ENCODE measurements at places on chromosomes 5 and 9.

GRCh38 chr9:37437621-37438020 lies 15.1 kb downstream of the GRHPR start:
- no peak for DNase-seq

GRCh38 chr5:135341016-135341666 lies 57.9 kb downstream of the MACROH2A1 start:
- DNase-seq = no peak

DNA sequence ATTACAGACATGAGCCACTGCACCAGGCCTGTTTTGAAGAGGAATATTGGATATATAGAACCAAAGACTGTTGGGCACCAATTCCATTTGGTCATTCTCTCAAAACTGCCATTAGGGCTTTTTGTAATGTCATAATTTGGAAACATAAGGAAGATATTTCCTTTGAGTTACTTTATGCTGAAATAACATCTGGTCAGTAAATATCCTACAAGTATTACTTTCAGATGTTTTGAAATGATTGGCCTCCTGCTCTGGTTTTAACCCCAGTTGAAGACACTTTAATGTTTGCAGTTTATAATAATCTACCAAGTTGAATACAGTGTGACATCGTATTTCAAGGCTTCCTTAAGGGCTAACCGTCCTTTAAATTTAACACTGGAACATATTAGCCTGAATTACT lies 33.6 kb downstream of the LRRTM2 start:
- no peak for DNase-seq

DNA sequence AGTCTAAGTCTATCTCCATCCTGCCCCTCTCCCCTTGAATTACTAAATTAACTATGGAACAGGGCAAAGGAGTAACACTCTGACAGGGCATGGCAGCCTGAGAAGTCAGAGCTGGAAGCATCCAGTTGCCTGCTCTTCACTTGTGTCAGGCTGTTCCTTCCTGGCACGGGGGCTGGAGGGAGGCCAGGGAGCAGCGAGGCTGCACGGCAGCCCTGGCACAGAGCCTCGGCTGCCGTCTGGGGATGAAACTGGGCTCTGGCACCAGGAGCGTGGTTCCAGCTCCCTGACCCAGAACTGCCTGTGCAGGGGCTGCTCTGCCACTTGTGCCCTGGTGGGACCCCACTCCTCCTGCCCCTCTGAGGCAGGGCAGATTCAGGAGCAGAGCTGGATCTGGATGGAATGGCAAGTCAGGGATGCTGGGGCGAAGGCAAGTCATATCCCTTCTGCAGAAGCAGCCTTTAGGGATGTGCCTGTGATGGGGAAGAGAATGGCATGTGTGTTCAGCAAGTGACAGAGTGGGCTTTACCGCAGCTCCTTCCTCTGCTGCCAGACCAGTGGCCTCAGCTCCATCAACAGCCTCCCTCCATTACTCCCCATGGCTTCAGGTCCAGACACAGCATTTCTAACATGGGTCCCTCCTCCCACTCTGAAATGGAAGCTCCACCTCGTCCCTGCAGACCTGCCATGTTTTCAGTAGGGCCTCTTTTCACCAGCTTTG lies 42.2 kb upstream of the PDE8B start:
- no peak for DNase-seq

DNA sequence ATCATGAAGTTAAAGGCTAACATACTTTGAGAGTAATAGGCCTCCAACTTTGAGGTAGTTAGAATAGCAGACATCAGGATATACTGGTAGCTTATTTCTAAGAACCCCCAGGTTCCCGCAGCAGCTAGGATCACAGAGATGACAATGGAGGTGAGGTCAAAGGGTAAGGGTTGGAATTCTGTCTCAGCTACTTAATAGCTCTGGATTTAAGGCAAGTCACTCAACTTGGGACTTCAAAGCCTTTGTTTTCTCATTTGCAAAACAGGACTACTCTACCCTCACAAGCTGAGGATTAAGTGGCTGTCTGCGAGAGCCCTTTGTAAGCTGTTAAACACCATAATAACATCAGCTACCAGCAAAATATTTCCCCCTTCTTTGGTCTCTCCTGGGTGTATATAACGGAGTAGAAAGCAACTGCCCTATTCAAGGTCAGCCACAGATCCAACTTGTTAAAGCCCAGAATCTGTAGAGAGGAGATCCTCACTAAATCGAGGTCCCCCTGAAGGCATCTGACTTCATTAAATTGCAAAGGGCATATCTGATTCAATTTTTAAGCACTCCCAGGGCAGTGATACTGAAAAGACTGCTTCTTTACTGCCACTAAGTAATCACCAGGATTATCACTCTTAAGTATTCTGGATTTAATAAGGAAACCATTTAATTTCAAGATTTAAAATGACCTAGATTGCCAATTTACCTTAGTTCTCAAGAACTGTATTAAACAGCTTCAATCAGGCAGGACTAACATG lies 104.7 kb downstream of the DCP2 start:
- DNase-seq = no peak

Data from activated T-cell treated with anti-CD3 and anti-CD28 coated beads, Interleukin-2, amount 50 U/mL, for 1 hour (primary cell).